ENCODE measurements at places on chromosomes 5 and 9.

DNA sequence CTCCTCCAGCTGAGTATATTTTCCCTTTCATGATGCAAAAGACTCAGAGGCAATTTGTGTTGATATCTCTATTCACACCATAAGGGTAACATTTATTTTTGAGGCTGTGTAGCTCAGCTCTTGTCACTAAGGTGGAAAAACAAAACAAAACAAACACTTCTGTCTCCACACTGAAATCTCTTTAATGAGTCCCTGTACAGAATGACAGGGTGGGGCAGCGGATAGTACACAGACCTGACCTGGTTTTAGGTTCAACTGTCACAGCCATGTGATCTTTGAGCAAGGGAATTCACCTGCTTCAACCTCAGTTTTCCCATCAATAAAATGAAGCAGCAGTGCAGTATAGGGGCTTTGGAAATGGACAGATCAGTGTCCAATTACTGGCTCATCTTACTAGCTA, 29.3 kb downstream of the TLR4 start:
- DNase-seq, result no peak

- peak; percentile 40 for DNase-seq
Observed at GRCh38 chr5:96875791-96876291, 459 bp upstream of the ERAP2 start.

GRCh38 chr5:110055302-110055701, 365.6 kb downstream of the MAN2A1 start:
- no peak for DNase-seq

- DNase-seq, result no peak
Observed at GRCh38 chr9:137881591-137882505, 4.3 kb downstream of the CACNA1B start.

DNA sequence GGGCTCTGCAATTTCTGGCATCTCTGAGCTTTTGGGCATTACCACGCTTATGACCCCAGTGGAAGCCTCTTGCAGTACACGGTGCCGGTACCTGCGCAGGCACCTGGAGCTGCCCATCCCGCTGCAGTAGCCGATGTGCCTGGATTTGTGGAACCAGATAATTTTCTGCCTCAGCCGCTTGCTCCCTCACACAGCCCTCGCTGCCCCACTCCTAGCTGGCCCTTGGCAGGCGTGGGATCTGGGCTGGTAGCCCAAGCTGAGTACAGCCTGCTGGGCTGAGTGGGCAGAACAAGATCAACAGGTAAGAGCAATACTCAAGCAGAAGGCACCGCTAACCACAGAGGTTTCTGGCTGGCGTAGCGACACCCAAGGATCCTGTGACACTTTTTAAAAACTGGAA, 1808.8 kb upstream of the ACO1 start:
- DNase-seq, result no peak

- no peak for DNase-seq
Observed at GRCh38 chr9:21316032-21316842, 11.1 kb upstream of the IFNA5 start.

- DNase-seq, result peak; percentile 36
Observed at GRCh38 chr9:34991607-34992375, 2.2 kb downstream of the DNAJB5 start.
